ENCODE measurements at places on chromosomes 6 and 20.
A peak's percentile ranks its signal among the peaks of the same experiment; 100 is the strongest.

DNA sequence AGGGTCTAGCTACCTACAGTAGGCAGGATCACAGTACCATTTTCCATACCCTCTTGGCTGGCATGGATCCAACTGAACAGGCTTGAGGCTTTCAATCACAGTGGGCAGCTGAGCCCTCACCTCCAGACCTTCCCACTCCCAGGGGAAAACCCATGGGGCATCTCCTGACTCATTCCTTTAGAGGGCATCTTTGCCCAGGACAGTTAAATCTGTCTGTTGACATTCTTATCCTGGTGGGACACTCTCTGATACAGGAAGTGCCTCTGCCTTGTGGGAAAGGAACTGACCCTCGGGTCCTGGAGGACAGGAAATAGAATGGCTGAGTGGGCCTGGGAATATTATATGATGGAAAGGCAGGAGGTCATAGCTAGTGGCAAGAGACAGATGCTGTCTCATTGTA, 10.2 kb upstream of the EPB41L1 start:
- no peak for DNase-seq

- no peak for DNase-seq
Measured at GRCh38 chr6:133290930-133291329, 49.8 kb downstream of the EYA4 start.

DNA sequence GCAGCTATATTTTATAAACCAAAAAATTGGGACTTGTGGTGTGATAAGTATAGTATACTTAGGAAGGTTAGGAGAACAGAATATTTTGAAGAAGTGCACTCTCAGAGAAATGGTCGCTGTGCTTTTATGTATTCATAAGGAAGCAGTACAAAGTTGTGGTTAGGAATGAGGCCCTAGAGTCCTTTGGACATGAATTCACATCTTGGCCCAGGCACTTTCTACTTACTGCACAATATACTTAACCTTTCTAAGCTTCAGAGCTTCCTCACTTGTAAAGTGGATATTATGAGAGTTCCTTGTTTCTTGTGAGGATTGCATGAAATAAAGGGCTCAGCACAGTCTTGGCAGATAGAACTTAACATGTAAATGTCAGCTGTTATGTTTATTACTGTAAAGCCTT, 21.0 kb upstream of the SERINC3 start:
- DNase-seq, result no peak

GRCh38 chr6:144319211-144319610, 34.1 kb downstream of the UTRN start:
- no peak for DNase-seq

DNA sequence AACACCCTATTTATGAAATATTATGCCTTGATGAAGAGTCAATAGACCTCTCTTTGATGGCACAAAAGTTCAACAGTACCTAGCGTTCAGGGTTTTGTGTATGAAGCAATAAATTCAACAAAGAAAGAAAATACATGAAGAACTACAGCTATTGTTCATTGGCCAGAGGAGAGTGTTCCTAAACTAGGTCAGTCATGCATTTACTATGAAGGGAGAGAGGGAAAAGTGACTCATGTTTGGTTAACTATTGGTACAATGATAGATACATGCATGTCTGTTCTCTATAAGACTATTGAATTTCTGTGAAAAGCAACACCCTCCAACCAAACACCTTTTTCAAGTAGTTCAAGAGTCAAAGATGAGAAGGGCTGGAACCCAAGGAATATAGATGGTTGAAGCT, 50.7 kb downstream of the CLIC5 start:
- no peak for DNase-seq

DNA sequence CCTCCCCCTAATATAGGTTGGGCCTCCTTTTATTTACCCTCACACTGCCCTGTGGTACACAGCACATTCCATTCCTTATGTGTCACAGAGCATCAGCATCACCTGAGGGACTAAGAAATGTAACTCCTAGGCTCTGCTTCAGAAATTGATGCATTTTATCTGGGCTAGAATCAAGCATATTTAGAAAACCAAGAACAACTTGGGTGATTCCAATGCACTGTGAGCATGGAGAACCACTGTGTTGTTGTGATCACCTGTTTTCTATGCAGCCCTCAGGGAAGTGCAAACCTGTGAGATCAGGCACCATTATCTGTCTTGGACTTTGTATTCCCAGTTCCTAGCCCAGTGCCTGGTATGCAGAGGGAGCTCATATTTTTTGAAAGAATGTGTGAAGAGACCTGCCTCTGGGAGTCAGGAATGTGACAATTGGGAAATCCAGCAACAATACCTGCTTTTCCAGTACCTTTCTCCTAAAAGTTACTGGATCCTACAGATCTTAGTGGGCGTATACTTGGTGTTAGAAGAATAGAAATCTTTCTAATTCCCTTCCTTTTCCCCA, 7.0 kb downstream of the KAT14 start:
- DNase-seq, result no peak

DNA sequence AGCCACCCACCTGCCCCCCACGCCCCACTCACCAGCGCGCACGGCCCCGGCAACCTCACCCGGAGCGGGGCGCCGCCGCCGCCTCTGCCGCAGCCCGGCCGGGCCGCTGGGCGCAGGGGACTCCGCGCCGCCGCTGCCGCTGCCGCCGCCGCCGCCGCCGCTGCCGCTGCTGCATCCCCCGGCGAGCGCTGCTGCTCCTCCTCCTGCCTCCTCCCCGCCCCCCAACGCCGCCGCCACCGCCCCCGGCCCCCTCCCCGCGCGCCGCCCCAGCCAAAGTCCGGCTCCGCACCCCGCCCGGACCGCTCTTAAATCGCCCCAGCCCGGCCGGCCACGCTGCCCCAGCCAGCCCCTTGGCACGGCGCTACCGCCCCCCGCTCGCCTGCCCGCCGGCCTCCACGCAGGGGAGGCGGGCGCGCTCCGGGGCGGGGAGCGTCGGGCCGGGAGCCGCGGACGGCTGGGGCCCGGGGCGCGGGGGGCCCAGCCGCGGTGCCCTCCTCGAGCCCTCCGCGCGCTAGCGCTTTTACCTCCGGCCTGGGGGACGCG, at the start of gene SULF2:
SULF2 (minus strand) TSS at position 171 of the 543 bp plus-strand sequence. CDS start 28,118 bp downstream, outside the sequence.
- DNase-seq, result no peak

GRCh38 chr6:2237001-2237400, 8.4 kb downstream of the GMDS start:
- no peak for DNase-seq

DNA sequence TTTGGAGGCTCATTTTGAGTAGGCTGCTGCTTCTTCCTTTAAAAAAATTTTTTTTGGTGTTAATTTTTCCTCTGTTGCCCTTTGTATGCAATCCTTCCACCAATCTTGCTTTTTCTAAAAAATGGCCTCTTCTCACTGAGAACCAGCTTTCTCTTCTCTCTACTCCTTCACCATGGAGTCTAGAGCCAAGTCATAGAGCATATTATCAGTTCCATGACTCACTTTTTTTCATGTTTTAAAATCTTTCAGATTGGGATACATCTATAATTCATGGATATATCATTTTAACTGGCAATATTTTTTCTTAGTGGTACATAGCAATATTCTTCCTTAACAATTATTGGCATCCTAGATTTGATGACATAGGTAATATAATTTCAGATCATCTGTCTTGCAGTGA, 62.7 kb downstream of the SLX4IP start:
- no peak for DNase-seq

- no peak for DNase-seq
Measured at GRCh38 chr6:138467901-138468300, 31.4 kb downstream of the NHSL1 start.

DNA sequence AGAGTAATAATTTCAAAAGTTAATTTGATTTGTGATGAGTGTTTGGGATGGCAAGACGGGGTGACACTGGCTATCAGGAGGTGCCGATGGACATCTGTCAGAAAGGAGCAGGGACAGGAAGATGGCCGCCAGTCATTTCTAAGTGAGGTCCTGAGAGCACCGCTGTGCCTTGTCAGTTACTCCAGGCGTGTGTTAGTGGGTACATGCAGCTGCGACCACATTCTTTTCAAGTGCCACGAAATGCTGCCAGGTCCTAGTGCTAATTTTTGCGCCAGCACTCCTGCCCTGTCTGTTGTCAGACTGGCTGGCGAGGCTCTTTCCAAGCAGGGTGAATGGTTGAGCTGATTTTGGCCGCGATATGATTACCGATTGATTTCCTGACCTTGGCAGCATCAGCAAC, 64.6 kb upstream of the INSM1 start:
- no peak for DNase-seq

DNA sequence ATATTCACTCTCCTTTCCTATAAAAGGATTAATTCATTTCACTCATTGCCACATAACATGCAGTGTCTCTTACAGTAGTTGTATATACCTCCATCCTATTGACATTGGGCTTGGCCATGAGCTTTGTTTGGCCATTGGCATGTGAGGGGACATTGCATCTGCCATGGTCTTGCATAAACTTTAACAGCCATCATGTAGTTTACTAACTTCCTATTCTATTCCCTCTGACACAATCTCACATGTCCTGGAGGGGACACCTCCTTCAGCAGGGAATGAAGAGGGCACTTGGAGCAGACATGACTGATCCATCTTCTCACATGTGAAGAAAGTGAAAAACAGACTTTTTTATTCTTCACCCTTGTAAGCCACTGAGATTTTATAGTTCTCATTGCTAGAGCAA, 115.5 kb upstream of the MARCKS start:
- DNase-seq, result no peak

GRCh38 chr6:134822920-134823709, 126.8 kb downstream of the ALDH8A1 start:
- DNase-seq, result peak; percentile 27

DNA sequence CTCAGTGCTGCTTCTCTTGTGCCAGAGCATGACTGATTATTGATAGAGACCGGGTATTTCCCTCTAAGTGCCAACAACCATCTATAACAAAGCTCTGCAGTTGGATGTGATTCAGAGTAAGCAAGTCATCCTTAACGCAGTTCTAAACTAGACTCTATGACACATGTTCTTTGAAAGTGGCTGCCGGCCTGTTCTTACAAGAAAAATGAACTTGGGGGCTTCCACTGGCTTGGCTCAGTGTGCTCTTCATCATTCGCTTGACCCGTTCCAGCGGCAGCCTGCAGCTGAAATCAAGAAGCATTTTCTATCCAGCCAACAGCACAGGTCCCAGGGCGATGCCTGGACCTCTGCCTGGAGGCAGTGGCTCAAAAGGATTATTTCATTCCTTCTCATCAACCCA, 29.8 kb downstream of the GFOD1 start:
- DNase-seq, result no peak

DNA sequence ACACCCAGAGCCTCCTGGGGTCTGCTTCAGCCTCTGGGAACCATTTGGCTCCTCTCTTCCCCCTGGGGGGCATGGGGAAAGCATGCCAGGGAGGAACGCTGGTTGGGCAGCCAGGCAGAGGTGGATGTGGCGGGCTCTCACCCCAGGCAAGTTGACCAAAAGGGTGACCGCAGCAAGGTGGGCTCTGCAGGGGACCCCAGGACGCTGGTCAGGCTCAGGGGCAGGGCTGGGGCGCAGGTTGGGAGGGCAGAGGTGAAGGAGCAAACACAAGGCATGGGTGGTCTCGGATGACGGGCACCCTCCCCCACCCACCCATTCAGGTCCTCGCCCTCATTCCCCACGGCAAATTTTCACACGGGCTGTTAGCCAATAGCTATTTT, 30.2 kb upstream of the MRGBP start:
- no peak for DNase-seq

DNA sequence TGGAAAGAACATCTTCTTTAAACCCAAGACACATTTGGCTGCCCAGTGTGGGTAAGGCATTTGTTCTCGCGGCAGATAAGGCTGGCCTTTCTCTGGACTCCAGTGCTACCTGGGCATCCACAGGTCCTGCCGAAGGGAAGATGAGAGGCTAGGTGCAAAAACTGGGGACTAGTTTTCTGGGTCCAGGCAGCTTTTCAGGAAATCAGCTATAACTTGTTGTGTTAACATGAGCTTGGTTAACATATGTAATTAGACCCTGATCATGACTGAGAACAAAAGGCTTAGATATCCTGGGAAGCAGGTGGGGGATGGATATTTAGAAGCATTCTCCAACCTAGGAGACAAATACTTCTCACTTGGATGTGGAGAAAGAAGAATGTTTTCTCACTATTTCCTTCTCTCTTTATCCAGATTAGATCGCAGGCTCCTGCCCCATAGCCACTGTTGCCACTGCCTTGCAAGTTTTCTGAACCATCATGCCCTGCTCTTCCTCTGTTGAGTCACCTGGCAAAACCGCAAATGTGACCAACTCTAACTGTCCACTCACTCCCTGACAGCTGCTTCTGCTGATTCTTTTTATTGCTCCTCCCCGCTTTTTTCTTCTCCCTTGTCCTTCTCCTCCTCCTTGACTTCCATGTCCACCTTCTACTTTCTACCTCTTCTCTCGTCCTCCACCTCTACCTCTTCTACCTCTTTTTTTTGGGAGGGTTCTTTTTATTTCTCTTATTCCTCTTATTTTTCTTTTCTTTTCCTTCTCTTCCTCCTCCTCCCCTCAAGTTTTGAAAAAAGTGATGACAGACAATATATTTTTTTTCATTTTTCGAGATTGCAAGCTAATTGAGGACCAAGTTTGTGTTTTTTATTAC, 258.1 kb downstream of the UTRN start:
- no peak for DNase-seq

GRCh38 chr20:49286689-49287551, 9.1 kb upstream of the ZNFX1 start:
- DNase-seq, result no peak

- DNase-seq, result no peak
Measured at GRCh38 chr6:167676666-167677421, 149.9 kb upstream of the AFDN start.

DNA sequence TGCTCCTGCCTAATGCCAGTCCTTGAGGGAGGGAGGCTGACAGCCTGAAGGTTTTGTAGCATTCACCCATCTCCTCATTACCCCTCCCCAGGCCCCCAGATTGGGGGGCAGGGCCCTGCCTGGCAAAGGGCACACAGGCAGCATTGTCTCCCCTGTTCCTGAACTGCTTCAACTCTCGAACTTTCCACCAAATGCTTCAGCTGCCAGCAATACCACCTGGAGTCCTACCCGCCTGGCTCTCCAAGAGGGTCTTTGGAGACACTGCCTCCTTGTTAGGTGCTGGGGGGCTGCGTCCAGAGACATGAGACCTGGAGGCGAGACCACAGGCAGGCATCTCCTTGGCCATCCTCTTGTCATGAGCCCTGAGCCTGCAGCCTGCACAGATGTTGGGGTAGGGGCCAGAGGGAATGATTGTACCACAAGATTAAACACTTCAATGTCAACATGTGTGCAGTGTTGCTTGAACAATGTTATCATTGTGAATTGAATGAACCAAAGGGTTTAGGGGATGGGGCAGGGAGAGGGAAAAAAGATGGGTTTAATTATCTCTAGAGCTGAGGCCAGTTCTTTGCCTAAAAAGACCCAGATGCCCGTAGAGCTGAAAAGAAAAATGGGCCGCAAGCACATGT, 25.0 kb downstream of the BMP7 start:
- no peak for DNase-seq

- DNase-seq, result no peak
Measured at GRCh38 chr6:98828941-98829411, 5.4 kb upstream of the POU3F2 start.

DNA sequence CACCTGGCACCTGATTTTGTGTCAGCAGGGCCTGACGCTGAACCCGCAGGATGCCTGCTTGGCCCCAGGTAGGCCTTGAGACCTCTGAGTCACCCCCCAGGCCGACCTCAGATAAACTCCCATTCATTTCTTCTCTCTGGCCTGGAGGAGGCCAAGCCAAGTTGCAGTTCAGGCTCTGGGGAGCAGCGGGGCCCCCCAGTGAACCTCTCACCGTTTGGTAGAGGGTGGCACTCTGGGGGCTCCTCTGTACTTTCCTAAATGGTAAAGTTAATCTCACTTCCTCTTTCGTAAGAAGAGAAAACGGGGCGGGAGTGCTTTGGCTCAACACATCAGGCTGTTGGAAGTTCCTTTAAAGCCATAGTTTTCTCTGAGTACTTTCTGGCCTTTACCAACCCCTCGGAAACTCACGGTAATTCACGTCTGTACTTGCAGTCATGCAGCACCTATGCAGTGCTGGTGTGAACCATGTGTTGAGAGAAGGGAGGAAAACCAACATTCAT, 2.8 kb downstream of the SIRPA start:
- no peak for DNase-seq

Data from NCI-H1417 treated with DMSO at 0.1 percent for 48 hours (cell line).